ENCODE measurements at places on chromosomes 16 and 17.

- DNase-seq: no peak
These were observed 46.9 kb downstream of the TUBD1 start for GRCh38 chr17:59845595-59846393.

DNA sequence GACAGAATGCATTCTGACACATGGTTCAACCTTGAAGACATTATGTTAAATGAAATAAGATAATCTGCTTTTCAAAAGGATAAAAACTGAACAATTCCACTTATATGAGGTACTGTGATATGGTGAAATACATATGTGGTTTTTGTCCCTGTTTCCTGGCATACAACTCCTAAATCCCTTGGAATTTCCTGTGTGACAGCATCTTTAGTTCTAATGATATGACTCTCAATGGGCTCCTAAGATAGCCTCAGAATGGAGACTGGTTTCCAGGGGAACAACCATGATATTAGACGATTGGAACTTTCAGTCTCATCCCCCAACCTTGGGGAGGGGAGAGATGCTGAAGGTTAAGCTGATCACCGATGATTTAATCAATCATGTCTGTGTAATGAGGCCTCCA, 37.7 kb upstream of the PHLPP2 start:
- DNase-seq: no peak

DNA sequence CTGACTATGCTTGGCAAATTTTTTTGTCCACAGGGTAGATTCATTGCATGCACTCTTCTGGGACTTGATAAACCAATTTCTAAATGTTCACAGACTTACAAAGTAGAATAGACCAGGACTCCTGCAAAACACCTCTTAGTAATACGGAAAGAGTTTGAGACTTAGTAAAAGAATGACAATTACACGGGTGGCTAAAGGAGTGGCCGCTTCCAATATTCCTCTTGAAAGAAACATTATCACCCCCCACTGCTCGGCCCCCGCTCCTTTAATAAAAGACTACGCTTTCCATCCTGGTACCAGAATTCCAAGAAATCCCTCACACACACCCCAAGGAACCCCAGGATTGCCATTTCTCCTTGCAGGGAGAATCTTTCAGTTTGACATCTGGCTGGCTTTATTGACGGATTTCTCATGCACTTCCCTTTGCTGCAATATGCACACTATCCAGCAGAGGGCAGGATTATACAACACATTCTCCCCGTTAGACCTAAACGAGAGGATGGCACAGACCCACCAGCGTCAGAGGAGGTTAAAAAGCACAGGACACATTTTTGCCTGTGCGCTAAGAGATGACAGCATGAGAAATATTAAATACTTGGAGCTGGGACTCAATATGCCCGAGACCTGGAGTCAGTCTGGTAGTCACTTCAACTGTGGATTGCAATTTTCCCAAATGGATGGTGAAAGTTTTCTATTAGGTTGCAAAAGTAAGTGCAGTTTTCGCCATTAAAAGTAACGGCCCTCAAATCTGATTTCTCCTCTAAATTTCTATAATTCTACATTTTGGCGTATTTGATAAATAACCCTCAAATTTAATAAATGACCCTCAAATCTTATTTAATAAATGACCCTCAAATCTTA, 46.6 kb upstream of the NUDT7 start:
- peak; percentile 92 for DNase-seq

GRCh38 chr17:82112914-82113311, 14.9 kb upstream of the FASN start:
- DNase-seq: no peak

- DNase-seq: no peak
These were observed 67.0 kb downstream of the USP31 start for GRCh38 chr16:23082161-23082788.

DNA sequence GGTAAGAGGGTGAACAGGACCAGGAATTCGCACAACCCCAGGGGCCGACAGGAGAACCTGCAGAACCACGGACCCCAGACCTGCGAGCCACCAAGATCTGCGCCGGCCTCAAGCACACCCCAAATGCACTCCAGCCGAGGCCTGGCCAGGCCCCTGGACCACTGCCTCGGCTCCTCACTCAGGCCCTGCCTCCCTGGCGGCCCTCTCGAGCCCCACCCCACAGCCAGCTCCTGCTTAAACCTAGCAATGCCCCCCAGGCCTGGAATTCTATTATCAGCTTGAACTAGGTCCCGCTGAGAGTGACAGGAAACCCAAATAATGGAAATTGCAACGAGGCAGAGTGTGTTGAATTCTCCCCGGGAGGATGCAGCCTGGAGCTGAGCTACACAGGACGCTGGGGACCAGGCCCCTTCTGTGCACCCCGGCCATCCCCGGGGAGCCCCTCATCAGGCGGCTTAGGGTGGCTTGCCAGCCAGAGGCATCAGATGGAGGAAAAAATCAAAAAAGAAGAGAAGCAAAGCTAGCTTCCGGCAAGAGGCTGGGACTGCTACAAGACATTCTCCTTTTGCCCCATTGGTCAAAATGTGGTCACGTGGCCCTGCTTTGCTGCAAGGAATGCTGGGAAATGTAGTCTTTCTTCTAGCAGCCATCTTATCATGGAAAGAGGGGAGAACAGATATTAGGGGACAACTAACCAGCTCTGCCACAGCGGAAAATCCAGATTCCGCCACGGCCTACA, 2.4 kb upstream of the ENPP7 start:
- DNase-seq: peak; percentile 94

DNA sequence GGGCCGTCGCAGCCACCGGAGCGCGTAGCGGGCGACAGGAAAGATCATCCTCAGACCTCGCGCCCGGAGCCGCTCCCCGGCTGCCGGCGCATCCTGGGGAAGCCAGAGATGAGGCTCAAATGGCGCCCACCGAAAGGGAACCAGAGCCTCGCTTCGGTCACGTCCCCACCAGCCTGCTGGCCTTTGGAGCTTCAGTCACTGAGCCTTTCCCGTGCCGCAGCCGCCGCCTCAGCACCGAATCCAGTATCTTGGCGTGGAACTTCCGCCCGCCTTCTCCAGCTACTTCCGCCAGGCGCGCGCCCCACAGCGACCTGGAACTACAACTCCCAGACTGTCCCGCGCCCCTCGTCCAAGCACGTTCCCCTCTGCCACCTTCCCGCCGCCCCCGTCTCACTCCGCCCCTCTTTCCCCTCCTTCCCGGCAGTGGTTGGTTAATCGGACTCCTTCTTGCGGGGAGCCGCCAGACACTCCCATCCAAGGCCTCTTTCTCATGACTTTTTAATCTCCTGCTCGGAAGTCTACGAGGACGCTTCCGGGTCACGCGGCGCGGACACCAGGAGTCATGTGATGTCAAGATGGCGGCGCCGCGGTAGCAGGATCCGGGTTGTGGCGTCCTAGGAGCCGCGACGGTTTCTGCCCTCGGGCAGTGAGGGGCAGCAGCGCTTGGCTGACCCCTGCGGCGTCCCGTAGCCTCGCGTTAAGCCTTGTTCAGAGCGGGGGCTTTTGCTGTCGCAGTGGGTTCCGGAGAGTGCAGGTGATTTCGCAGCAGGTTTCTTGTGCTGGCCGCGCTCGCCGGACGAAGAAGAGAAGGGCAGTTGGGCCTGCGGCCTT, at the start of the genes SMCR8 and TOP3A:
SMCR8 (plus strand) TSS at position 563 of the 831 bp plus-strand sequence. CDS start 497 bp downstream, outside the sequence.
TOP3A (minus strand) TSS at position 264 of the 831 bp plus-strand sequence; CDS start at position 48, 216 bp downstream.
- peak; percentile 98 for DNase-seq

DNA sequence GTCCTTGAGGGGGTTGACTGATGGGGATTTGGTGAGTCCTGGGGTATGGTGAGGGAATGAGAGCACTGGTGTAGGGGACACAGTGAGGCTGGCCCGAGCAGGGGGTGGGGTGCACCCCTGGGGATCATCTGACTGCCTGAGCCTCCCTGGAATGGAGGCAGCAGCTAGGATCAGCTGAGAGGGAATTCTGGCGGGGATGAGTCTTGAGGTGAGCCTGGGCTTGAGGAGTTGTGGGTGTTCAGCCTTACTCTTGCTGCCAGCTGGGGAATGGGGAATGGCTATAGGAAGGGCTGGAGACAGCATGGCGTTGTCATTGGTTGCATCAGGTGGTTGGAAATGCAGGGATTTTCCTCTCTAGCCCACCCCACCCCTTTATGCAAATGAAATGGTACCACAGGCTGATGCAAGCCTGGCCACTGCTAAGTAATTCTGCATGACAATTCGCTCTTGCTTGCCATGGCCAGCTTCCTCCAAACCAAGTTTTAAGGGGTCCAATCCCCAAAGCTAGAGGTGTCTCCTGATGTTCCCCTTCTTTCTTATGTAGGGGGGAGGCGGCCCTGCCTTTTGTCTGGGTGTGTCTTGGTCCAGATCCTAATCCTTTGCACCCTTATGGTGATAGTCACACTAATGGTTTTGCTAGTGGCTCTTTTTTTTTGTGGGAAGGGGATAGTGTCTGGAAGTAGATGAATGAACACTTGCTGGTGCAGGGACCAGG, 7.5 kb downstream of the NFE2L1 start:
- no peak for DNase-seq

DNA sequence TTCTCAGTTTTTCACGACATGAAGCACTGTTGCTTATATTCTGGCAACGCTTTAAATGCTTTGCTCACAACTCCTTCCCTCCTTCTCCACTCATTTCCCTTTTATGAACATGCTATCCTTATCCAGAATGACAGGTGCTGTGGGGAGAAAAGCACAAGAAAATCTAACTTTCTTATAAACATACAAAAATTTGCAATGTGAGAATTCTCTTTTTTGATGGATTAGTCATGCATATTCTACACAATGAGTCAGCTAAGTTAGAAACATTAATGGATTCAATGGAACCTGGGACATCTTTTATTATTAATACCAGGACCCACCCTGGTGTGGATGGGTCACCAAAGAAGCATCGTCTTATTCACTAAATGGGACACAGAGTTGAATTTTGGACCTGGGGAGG, 234.6 kb upstream of the CDH5 start:
- DNase-seq: no peak

Measured in tibial nerve (tissue), 4 donors.